Activated CD4-positive, alpha-beta T cell treated with anti-CD3 and anti-CD28 coated beads, Interleukin-2, amount 10 ng/mL, durations not matched to agents 7 days and 5 days (primary cell): ENCODE measurements at places on chromosomes 7 and 10. TPM values are rescaled to one million over a fixed set of nuclear protein-coding genes. Genes with fewer than 3 reads are reported as not detected.
A peak's percentile ranks its signal among the peaks of the same experiment; 100 is the strongest.

DNA sequence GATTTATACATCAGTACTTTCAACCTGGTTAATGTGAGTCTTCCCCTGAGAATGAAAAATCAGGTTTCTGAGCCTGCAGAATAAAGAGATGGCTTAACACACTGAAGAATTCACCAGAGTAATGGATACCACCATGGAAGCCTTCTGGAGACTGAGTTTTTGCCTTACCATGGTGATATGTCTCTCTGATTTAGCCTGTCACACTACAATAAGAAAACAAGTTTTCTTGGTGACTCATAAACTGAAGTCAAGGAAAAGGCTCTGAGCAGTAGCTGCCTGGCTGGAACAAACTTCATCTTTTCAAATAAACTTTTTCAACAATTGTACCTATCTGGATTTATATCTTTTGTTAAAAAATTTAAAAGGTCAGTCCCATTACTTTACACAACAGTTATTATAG, 229.0 kb downstream of the PRPF18 start:
- no peak for DNase-seq

GRCh38 chr7:725223-726005, 1.1 kb upstream of the DNAAF5 start:
- peak; percentile 4 for DNase-seq

GRCh38 chr7:23470330-23471105, at the start of gene IGF2BP3:
Gene IGF2BP3, minus strand, starts transcription at chr7:23470491. Its CDS starts 381 bp downstream, at chr7:23470110.
- DNase-seq = peak; percentile 31

DNA sequence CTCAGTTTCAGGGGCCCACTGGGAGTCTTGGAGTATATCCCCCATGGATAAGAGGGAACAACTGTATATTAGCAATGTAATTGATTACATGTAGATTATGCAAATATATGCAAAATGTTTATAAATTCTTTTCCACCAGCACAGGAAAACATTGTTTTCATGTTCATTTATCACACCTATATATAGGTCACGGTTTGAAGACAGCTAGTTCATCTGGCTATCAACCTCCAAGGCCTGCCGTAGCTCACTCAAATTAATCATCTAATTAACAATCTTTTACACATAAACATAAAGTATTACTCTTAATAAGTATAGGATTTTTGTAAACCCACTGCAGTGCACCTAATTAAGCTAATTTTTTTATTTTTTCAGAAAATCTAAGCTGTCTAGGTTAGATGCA, 53.7 kb upstream of the SP4 start:
- DNase-seq = no peak

The BEND7 gene
- total RNA-seq = not detected

The HUS1 gene
- total RNA-seq = 39.4 TPM

The UFSP1 gene
- total RNA-seq = 3.1 TPM

The NPY4R2 gene
- total RNA-seq = not detected
